Lung (tissue), 17 donors: ENCODE measurements at places on chromosomes 6 and 20.
A peak's percentile ranks its signal among the peaks of the same experiment; 100 is the strongest.

DNA sequence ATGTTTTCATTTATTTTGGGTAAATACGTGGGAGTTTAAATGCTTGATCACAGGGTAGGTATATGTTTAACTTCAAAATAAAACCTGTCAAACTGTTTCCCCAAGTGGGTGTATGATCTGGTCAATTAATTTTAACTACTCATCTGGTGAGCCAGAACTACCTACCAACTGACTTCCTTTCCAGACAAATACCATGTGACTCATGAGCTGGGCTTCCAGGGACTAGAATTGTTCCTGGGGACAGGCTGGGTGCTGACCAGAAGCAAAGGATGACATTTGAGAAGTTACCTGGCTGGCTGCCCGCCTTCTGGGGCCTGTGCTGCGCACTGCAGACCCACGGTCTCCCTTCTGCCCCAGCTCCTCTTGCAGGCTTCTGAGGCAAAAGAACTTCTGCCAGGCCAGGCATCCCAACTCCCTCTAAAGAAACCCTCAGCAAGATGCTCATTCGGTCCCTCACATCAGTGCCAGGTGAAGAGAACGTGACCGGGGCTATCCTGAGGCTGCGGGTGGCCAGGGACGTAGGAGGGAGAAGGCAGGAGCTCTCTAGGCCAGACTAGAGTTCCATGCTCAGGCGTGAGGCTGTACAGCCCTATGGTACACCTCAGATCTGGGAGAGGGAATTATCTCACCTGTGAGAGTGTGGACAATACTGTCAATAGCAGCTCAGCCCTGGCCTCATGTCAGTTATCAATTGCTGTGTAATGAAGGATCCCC, 103.6 kb downstream of the JPH2 start:
- no peak for DNase-seq

DNA sequence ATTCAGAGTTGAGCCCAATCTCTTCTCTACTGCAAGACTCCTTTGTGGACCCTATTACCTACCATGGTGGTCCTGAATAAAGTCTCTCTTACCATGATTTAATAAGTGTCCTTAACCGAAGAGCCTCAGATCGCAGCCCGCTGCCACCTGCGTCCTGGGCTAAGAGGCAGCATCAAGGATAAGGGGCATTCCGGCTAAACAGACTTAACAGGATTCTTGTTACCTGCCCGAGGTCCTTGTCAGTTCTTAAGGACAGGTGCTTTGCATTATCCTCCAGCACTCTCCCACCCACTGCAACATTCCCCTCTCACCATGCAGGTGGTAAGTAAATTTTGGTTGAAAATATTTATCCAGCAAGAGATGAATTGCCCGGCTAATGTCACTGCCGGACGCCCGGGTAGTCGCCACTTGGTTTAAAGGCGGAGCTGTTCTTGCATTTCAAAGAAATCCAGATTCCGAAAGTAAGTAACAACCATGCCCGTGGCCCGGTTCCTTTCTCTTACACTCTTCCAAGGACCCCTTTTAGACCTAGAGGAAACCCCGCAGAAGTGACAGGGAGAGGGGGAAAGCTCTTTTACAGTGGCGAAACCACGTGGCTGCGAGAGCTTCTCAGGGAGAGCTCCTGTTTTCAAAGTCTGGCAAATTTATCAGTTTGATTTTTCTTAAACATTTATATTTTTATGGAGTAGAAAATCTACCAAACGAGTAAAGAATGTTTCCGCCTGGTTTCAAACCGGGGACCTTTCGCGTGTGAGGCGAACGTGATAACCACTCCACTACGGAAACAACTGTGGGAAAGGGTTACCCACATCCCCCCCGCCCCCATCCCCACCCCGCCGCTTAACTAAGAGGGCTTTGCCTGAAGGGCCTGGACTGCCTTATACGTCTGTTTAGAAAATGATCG, 41.9 kb upstream of the PRSS16 start:
- peak; percentile 44 for DNase-seq

DNA sequence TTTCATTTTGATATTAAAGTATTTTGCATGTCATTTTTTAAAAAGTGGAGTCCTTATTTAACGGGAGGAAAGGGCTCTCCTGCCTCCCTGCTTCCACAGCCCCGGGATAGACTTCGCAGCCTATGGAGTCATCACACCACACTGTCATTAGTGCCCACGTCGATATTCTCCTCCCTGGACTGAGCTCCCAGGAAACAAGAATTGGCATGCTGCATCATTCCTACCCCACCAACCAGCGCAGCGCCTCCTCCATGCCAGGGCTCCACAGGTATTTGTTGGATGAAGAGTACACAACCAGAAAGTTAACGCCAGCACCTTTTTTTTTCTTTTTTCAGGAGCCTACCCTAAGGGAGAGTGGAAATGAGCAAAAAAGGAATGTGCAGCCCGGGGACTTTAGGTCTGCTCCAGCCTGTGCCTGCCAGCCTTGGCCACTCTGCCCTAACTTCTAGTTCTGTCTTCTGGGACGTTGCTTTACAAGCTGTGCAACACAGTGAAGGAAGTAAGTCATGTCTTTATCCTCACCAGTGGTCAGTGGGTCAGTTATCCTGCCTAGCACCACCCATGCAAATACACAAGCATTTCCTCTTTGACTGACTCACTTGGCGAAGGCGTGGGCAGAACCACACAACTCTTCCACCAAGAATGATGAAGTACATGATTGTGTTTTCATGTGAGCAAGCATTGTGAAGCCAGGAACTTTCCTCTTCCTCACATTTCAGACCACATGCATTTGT, 180.7 kb upstream of the UST start:
- DNase-seq: no peak

GRCh38 chr6:113423956-113424355, 433.2 kb upstream of the MARCKS start:
- no peak for DNase-seq

- no peak for DNase-seq
Measured at GRCh38 chr6:12621754-12622153, 94.8 kb upstream of the PHACTR1 start.

GRCh38 chr6:96171112-96171511, 155.3 kb downstream of the FUT9 start:
- no peak for DNase-seq

GRCh38 chr6:91341473-91341872, 754.6 kb upstream of the MAP3K7 start:
- DNase-seq: no peak

- DNase-seq: no peak
Measured at GRCh38 chr6:56230976-56231566, 16.3 kb downstream of the COL21A1 start.

DNA sequence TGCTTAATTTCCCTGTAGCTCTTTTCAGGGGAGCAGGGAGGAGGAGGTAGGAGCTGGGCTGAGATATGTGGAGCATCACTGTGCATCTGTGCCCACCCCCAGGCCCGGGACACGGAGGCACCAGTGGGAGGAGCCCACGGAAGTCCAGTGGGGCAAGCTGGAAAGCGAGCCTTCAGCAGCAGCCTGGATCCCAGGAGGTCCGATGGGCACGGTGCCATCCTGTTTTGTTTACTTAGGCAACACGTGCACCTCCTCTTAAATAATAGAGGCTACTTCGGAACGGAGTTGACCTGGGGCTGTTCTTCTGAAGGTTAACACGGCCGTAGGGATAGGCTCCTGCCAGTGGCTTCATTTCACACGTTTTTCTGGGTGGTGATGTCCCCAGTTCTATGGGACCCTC, 51.6 kb downstream of the CDH4 start:
- DNase-seq: no peak

DNA sequence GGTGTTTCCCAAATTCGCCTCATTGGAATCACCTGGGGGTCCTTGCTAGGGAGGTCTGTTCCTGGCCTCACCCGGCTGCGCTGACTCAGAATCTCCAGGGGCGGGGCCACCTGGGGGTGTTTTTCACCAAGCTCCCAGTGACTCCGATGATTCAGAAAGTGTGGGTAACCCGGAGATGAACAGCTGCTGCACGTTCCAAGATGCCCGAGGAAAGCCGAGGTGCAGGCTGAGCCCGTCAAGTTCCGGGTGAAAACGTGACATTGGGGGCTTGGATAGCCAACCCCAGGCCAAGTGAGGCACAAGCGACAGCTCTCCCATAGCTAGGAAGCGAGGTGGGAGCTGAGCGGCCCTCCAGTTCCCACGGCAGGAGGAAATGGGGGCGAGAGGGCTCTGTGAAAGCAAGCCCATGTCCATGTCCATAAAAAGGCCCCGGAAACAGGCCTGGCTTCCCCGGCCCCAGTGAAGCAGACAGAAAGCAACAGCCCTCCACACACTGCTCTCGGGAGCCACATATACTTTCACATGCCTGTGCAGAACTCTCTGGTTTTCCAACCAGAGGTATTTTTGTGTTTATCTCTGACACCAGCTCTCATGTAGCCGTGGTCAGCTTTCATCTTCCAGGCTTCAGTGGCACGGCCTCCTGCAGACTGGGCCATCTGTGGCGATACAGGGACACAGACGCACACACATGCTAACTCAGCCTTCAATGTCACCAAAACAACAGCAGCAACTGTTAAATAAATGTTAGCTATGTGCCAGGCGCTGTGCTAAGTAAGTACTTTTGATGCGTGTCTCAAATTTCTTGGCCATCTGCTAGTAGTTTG, 90.7 kb upstream of the CCDC28A start:
- peak; percentile 90 for DNase-seq

- DNase-seq: peak; percentile 88
Measured at GRCh38 chr6:142416179-142416578, 114.4 kb downstream of the ADGRG6 start.
